ENCODE measurements at places on chromosomes 5 and 9.

- no peak for DNase-seq
Observed at GRCh38 chr9:84900421-84900820, 230.9 kb downstream of the NTRK2 start.

GRCh38 chr9:106974341-106974740, 111.4 kb downstream of the ZNF462 start:
- no peak for DNase-seq

DNA sequence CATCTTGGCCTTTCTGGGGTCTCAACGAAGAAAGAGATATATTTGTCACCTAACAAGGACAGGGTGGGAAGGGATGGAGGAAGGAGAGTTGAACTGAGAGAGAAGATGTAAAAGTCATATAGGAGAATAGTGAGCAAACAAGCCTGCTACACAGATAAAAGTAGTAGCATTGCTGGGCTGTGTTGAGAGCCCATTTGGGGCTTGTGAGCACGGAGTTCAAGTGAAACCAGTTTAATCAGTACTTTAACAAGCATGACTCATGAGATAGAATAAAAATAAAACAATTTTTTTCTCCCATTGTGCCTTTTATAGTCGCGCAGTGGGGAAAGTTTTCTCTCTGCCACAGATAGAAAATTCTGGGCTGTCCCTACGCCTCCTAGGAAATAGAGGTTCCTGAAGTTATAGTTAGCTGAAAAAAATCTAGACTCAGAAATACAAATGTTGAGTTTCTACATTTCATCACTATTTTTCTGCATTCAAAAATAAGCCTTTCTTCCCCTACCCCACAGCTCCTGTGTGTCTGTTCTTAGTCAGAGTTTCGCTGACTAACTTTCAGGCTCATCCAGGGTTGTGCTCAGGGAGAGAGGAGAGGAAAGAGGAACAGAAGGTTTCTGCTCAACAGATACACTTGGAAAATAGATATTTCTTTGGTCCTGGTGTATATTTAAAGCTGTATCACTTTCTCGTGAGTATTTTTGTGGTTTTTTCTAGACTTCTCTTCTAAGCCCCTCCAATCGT, 395.8 kb upstream of the ADAMTSL1 start:
- DNase-seq, result peak; percentile 12

DNA sequence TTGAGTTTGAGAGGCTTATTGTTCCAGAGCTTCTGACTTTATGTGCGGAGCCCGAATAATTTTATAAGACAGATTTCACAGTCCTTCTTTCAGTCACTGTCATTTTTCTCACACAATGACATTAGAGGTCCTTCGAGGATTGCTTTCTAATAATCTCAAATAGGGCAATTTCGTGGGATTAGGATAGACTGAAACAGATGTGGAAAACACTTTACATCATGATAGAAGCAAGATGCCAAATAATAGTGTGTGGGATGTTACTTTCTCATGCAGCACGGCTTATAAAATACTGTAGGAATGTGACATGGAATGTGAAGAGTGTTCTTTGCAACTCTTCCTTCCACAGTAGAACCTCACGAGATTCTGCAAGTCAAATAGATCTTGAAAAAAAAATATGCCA, 451.3 kb downstream of the SEMA5A start:
- peak; percentile 61 for DNase-seq

DNA sequence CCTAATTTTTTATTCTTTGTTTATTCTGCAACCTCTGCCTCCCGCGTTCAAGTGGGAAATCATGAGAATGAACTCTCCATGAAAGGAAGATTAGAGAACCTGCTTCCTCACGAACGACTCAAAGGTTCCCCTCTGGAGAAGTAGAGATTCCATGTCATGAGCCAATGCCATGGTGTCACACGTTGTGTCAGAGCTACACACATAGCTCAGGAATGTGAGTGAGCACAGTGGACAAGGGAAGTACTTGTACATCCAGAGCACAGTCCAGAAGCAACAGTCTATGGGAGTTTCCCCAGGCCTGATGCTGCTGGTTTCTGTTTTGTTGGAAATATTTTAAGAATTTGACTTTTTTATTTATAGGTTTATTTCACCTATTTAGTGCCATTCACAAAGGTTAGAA, 26.8 kb upstream of the PPP2CA start:
- peak; percentile 75 for DNase-seq
